Activated naive CD4-positive, alpha-beta T cell treated with anti-CD3 and anti-CD28 coated beads for 36 hours (primary cell): ENCODE measurements at places on chromosomes 13 and 19. TPM values are rescaled to one million over a fixed set of nuclear protein-coding genes. Genes with fewer than 3 reads are reported as not detected.

TGFBR3L gene
- 1.7 TPM for total RNA-seq

- no peak for DNase-seq
Observed at GRCh38 chr13:82758044-82758443, 1124.2 kb downstream of the SLITRK1 start.

- DNase-seq: peak; percentile 91
Observed at GRCh38 chr19:51158474-51159129, 16.5 kb downstream of the SIGLEC7 start.

DNA sequence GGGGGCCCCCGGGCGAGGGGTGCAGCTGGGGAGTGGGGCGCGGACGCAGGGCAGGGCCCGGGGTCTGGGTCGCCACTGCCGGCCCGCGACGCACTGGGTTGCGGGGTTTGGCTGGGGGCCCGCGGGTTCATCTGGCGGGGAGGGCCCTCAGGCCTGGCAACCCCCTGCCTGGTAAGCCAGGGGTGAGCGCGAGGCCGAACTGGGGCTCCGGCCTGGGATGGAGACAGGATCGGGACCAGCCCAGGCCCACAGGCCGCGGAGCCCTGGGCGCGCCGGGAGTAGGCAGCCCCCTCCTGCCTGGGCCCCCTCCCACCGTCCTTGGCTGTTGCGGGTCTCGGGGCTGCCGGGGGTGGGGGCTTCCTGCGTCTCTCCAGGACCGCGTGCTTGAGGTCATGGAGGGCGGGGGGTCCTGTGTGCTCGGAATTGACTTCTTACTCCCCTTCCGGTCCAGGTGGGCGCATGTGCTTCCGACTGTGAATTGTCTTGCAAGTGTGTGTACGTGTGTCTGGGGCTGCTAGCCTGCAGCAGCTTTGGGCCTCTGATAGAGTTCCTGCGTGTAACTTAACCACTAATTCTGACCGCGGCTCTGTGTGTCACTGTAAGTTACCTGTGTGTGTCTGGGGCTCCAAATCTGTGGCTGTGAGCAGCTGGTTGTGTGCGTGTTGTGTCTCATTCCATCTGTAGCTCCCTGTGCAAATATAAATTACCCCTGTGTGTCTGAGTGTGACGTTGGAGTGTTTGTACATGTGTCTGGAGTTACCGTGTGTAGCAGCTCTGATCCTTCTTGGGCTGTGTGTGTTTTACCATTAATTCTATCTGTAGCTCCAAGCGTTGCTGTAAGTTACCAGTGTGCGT is 751 bp downstream of the GRAMD1A start:
- DNase-seq: peak; percentile 71

RFXANK gene
- total RNA-seq: 48.4 TPM

DNA sequence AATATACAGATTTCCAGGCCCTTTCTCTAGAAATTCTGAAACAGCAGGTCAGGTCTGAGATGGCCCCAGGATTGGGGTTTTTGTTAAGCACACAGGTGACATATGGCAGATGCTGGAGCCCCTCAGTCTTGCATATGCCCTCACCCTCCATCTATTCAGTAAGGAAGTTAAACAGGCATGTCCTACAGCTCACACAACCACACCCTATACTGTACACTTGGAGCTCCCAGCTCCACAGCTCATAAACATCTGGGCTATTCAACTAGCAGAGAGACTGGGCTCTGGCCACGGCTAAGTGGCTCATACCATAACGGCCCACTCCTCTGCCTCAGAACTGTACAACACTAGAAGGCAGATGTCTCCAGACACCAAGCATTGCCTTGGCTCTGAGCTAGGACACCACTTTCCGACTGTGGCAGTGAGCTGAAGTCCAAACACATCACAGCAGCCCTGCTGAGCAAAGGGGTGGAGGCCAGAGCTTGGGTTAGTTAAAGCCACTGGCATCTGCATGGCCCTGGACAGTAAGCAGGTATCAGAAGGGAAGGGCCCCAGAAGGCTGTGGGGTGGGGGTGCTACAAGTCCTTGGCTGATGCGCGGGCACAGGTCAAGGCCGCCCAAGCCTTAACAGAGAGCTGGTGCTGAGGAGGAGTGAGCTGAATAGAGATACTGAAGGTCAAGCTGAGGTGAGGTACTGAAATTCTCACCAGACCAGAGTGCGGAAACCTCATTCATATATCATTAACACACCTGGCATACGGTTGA is 79.1 kb downstream of the ABCC4 start:
- no peak for DNase-seq

GRCh38 chr19:15656467-15656866 is 15.8 kb downstream of the CYP4F3 start:
- DNase-seq: no peak

MRPL4 gene
- total RNA-seq: 116 TPM

DNA sequence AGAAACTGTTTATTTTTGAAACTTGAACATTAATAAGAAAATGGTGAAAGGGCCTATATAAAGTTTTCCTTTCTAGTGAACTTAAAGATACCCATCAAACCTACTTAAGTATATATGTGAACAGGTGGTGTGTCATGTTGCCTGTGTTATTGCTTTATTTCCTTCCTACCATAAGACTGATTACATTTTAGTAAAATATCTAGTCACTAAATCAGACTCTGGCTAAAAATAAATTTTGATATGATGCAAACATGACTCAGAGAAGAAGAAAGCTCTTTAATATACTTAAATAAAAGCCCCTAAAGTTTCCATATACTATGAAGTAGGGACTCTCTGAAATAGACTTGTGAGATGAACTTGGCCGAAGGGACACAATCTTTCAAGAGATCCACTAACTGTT is 35.1 kb upstream of the FBXL3 start:
- DNase-seq: no peak

- no peak for DNase-seq
Observed at GRCh38 chr19:23305555-23305954, 55.4 kb upstream of the ZNF724 start.

DNA sequence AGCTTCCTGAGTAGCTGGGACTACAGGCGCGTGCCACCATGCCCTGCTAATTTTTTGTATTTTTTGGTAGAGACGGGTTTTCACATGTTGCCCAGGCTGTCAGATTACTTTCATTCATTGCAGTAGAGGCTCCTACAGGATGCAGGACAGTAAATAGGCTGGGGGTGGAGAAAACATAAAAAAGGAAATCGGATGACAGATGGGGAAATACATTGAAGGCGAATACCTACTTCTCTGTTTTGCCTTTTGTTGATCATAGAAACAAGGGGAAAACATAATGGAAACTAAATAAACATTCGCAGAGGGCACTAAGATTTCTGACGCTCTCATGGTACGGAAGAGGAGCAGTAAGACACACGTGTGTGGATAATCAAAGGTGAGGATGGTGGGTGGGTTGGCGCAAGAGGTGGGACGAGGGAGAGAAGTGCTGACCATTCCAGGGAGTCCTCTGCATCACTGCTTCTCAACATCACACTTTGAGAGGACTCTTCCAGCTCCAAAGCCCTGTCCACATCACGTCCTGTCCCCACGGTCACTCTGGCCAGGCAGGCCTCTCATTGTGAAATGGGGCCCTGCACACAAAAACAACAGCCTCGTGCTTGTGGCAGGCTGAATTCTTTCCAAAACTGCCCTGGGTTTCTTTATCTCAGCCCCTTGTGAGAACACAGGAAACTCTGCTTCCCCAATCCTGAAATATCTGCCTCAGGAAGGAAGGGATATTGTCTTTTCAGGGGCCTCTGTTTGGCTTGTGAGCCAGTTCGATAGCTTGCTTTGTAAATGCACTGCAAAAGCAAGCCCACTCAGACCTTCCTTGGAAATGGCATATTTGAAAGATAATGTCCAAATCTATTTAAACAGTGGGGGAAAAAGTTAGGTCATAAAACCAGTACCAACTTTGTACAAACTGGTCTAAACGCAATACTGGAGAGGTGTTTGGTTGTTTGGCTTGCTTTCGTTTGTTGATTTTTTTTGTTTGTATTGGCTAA is 188.5 kb downstream of the FOXO1 start:
- no peak for DNase-seq

DNA sequence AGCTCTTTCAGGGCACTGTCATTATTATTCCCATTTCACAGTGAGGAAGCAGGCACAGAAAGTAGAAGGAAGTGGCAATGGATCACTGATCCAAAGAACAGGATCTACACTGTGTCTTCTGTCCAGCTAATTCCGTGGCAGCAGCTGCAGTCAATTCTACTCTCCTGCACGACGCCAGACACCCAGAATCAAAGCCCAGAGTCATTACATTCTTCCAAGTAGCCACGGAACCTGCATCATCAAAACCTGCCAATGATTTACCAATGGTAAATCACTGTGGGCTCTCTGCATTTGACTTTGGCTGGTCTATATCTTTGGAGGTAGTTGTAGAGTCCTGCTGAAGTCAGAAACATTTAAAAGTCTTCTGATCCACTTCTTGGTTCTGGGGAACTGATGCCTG is 767.7 kb downstream of the LIG4 start:
- no peak for DNase-seq

DNA sequence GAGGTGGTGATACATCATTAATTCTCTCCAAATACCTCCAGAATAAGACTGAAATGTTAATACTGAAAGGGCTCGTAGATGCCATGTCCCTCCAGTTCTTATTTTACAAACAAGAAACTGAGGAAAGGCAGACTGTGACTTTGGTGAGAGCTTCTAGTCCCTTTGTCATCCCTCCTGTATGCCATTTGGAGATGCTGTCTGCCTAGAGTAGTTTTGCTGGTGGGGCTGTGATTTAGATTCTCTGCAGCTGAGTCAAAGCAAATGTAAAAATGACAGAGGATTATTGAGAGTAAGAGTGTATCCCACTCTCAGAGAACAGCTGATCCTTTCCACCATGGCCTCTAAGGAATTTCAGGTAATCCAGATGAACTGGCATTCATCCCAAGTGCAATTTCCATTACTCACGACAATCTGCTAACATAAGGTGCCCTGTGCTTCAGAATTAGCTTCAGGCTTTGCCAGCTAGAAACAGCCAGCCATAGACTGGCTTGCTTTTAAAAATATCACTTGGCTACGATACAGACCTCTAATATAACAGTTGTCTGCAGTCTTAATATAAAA is 16.8 kb downstream of the PABPC3 start:
- no peak for DNase-seq

DNA sequence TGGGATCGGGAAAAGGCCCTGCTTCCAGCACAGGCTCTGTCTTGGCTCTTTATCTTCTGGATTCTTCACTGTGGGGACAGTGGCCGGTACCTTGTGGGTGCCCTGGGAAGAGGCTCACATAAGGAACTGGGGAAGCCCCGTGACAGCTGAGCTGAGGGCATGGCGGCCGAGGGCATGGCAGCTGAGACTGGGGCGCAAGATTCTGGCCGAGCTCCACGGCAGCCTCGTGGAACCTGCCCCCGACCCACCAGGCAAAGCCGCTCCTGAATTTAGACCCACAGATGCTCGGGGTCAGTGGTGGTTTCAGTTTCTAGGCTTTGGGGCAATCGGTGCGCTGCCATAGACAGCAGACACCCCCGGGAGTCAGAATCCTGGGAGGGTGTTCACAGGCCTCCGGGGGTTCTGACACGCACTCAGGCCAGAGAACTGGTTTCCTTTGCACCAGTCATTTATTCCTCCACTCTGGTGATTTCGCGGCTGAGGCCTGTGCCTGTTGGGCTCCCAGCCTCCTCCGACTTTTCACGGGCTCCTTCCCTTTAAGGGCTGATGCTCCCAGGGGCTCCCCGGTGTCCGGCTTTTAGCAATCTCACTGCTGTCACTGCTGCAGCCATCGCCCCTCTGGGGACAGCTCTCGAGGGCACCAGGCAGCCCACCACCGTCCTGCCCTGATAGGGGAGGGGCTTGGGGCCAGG is 117.6 kb downstream of the TEX29 start:
- no peak for DNase-seq

ATP4A gene
- total RNA-seq: not detected

DNA sequence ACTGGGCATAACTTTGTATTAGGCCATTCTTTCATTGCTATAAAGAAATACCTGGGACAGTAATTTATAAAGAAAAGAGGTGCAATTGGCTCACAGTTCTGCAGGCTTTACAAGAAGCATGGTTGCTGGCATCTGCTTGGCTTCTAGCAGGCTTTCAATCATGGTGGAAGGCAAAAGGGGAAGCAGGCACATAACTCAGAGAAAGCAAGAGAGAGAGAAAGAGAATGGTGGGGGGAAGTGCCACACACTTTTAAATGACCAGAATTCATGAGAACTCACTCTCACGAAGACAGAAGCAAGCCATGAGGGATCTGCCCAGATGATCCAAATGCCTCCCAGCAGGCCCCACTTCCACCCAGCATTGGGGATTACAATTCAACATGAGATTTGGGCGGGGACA is 179.7 kb downstream of the SPRY2 start:
- DNase-seq: no peak

DNA sequence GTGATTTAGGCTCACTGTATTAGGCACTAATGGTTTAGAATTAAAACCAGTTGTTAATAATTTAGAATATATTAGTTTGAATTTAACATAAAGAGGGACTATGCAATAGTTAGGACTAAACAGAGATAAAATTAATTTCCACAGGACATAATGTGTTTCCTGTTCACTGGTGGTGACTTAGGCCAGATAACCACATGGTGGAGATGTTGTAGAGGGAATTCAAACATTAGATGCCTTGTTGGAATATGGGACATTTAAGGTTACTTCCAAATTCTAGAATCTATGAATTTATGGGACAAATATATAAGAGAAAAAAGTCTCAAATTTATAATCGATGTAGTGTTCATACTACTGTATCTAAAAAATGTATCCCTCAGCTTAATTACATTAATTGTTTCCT is 615.5 kb upstream of the KLHL1 start:
- DNase-seq: no peak

LIM2 gene
- total RNA-seq: not detected

DNA sequence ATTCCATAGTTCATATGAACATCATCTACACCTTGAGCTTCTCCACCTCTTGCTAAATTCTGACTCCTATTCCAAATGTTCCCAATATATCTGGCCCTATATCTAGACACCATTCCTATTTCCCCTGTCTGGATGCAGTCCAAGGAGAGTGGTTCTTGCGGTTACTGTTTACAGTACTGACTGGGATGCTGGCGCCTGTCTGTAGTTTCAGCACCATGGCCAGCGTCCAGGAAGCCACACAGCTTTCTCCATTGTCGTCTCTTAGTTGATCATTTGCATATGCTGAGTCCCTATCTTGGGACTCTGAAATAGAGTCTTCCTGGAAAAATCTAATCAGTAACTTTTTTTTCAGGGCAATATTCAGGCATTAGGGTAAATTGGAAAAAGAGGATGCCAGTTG is 14.9 kb downstream of the LAIR2 start:
- peak; percentile 84 for DNase-seq

DNA sequence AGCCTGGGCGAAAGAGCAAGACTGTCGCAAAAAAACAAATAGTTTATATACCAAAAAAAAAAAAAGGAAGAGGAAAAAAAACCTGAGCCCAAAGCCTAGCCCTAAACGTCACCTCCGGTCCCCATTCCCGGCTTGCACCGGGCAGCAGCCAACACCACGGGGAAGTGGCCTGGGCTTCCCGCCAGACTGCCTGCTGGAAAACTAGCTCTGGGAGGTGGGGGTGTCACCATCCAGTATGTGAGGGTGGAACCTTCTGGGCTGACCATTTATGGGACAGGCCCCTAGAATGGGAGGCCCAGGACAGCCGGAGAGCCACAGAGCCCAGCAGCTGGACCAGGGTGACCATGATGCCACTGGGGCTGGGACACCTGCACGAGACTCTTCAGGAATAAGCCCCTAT is 37.3 kb downstream of the IL12RB1 start:
- no peak for DNase-seq

ZNF761 gene
- total RNA-seq: 8.7 TPM
